ENCODE measurements at places on chromosomes 1 and 21.

- DNase-seq = no peak
These were observed 349.0 kb downstream of the SIPA1L2 start for GRCh38 chr1:232280910-232281309.

GRCh38 chr1:20197329-20197791 lies 11.0 kb upstream of the PLA2G2C start:
- no peak for DNase-seq

GRCh38 chr21:27321791-27322190 lies 354.9 kb upstream of the ADAMTS5 start:
- no peak for DNase-seq

- peak; percentile 8 for DNase-seq
These were observed 8.1 kb downstream of the LRRC53 start for GRCh38 chr1:74504125-74504932.

GRCh38 chr1:214831956-214832355 lies 229.0 kb downstream of the CENPF start:
- no peak for DNase-seq

- no peak for DNase-seq
These were observed 4.3 kb downstream of the HSF2BP start for GRCh38 chr21:43654806-43655489.

GRCh38 chr1:30749691-30750583 lies 7.6 kb downstream of the LAPTM5 start:
- no peak for DNase-seq

GRCh38 chr1:997713-997992 lies 2.2 kb downstream of the HES4 start:
- DNase-seq = no peak

- DNase-seq = peak; percentile 63
These were observed 1.4 kb downstream of the KIF26B start for GRCh38 chr1:245156041-245156735.

GRCh38 chr1:18557621-18558465 lies 72.8 kb upstream of the PAX7 start:
- DNase-seq = no peak

- no peak for DNase-seq
These were observed 30.4 kb upstream of the MTMR11 start for GRCh38 chr1:149967041-149967440.

DNA sequence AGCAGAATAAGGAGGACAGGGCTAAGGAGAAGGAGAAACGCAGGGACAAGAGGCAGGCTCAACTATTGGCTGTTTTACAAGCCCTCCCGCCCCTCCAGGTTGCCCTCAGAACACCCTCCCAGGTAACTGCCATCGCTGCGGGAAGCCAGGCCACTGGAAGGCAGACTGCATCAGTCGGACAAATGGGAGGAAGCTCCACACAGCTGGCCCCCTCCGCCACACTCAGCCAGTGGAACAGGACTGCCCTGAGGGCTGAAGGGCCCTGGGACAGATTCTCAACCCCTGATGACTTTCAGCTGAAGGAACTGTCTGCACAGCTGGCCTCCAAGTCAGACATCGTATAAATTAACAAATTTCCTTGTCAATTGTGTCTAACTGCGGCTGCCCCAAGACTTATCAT lies 21.8 kb downstream of the LRRC3 start:
- no peak for DNase-seq

DNA sequence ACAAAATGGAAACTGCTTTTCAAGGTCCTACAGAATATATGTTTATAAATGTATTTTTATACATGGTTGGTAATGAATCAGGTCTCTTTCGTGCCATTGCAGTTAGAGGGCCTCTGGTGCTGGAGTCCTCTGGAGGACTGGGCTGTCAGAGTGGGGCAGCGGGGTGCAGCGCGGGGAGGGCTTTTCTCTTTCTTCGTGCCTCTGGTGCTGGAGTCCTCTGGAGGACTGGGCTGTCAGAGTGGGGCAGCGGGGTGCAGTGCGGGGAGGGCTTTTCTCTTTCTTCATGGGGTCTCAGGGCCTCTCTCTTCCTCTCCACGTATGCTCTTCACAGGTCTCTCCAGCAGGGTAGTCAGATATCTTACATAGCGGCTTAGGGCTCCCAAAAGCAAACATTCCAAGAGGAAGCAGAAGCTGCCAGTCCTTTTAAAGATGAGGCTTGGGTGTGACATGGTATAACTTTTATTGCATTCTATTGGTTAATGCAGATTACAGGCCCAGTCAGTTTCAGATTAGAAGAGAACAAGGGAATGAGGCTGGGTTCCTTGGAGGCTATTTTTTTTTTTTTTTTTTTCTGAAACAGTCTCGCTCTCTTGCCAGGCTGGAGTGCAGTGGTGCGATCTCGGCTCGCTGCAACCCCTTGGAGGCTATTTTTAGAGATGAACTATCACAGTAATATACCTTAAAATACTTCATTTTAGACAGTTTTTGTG lies 13.1 kb downstream of the SDCCAG8 start:
- DNase-seq = no peak

GRCh38 chr1:31000301-31000700 lies 65.2 kb downstream of the PUM1 start:
- no peak for DNase-seq

All from DMS 273 treated with DMSO at 0.1 percent for 48 hours (cell line).